ENCODE measurements at places on chromosomes 7 and 10. TPM values are rescaled to one million over a fixed set of nuclear protein-coding genes. Genes with fewer than 3 reads are reported as not detected.
A peak's percentile ranks its signal among the peaks of the same experiment; 100 is the strongest.

The CYP26C1 gene
- total RNA-seq, result not detected

The ACSL5 gene
- total RNA-seq, result 144 TPM

The CHST3 gene
- total RNA-seq, result 4.9 TPM

The MCM10 gene
- total RNA-seq, result 7.6 TPM

The COBL gene
- total RNA-seq, result 18.7 TPM

The CFAP69 gene
- 14.3 TPM for total RNA-seq

GRCh38 chr7:150569245-150569955 is 2.2 kb downstream of the GIMAP4 start:
- H3K4me1 ChIP-seq, result no peaks in the 10 kb centered on the region
- no peaks in the 10 kb centered on the region for H3K36me3 ChIP-seq
- no peak overlapping the region for H3K4me3 ChIP-seq
- no peak for DNase-seq
- H3K27ac ChIP-seq, result peak overlapping the region; percentile 74
- no peaks in the 10 kb centered on the region for H3K27me3 ChIP-seq

DNA sequence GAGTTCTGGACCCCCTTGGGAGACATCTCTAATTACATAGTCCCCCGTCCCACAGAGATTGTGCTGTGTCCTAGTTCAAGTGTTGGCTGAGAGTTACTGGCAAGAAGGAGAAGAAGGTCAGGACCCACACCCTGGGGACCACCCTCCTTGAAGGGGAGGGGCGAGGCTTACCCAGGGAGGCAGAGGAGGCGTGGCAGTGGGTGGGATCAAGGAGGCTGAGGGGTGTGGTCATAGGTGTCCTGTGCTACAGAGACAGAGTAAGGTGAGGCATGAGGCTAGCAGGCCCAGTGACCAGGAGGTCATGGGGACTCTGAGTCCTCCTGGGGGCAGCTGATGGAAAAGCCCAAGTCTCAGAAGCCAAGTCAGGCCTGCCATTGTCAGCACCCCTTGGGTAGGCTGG is 29.4 kb upstream of the ADCYAP1R1 start:
- H3K27me3 ChIP-seq, result peaks cover 10% of the 10 kb centered on the region
- no peak overlapping the region for H3K4me3 ChIP-seq
- H3K4me1 ChIP-seq, result peaks cover 7% of the 10 kb centered on the region
- H3K36me3 ChIP-seq, result no peaks in the 10 kb centered on the region
- no peak overlapping the region for H3K27ac ChIP-seq

DNA sequence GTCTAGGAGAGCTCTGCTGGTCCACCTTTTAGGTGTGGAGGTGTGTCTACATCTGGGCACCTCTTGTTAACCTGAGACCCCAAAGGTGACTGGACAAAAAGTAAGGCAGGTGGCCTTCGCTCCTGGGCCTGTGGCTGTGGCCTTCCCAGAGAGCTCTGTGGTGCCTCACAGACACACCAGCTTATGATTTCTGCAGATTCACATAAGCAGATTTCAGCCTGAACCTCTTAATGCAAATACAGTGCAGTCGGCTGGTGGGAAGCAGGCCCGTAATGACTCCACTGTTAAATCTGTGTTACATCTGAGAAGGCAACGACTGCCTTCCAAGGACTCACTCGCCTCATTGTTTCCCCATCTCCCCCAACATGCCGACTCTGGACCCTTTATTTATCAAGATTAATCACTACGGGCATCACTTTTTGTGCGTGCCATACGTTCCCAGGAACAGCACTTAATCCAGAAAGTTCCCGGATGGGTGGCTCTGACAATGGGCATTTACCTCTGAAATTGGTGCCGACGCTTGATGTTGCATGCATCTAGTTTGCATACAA is 119.8 kb downstream of the EBF3 start:
- no peak for DNase-seq
- no peaks in the 10 kb centered on the region for H3K27me3 ChIP-seq
- no peaks in the 10 kb centered on the region for H3K36me3 ChIP-seq
- peaks cover 11% of the 10 kb centered on the region for H3K4me1 ChIP-seq
- no peak overlapping the region for H3K4me3 ChIP-seq
- no peak overlapping the region for H3K27ac ChIP-seq

- H3K27me3 ChIP-seq, result no peaks in the 10 kb centered on the region
- no peak for DNase-seq
- no peak overlapping the region for H3K4me3 ChIP-seq
- no peaks in the 10 kb centered on the region for H3K36me3 ChIP-seq
- H3K4me1 ChIP-seq, result no peaks in the 10 kb centered on the region
- no peak overlapping the region for H3K27ac ChIP-seq
Observed at GRCh38 chr10:131683281-131683861, 217.4 kb upstream of the PPP2R2D start.

- no peak overlapping the region for H3K27ac ChIP-seq
- no peaks in the 10 kb centered on the region for H3K4me1 ChIP-seq
- H3K4me3 ChIP-seq, result no peak overlapping the region
Observed at GRCh38 chr10:50636618-50637579, 13.1 kb upstream of the SGMS1 start.

DNA sequence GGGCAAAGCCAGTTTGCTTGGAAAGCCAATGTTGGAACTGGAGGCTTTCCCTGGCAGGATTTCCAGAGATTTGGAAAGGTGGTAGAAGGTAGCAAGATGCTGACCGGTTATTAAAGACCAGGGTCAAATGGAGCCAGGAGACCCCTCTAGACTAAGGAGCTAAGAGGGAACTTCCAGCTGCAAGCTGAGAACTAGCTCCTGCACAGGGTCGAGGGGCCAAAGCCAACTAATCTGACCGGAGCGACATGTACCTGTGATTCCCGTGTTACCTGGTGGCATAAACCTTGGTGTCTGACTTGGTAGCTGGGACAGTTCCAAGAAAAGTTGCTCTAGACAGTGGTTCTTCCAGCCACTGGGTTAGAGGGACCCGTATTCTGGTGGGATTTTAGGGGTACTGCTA is 41.8 kb downstream of the SPDYE5 start:
- no peaks in the 10 kb centered on the region for H3K4me1 ChIP-seq
- H3K36me3 ChIP-seq, result peaks cover 31% of the 10 kb centered on the region
- no peaks in the 10 kb centered on the region for H3K27me3 ChIP-seq
- no peak for DNase-seq
- H3K27ac ChIP-seq, result no peak overlapping the region

- no peak overlapping the region for H3K27ac ChIP-seq
- H3K4me1 ChIP-seq, result no peaks in the 10 kb centered on the region
- no peaks in the 10 kb centered on the region for H3K36me3 ChIP-seq
- DNase-seq, result no peak
- H3K27me3 ChIP-seq, result no peaks in the 10 kb centered on the region
Observed at GRCh38 chr7:132125096-132125495, 451.2 kb downstream of the PLXNA4 start.

DNA sequence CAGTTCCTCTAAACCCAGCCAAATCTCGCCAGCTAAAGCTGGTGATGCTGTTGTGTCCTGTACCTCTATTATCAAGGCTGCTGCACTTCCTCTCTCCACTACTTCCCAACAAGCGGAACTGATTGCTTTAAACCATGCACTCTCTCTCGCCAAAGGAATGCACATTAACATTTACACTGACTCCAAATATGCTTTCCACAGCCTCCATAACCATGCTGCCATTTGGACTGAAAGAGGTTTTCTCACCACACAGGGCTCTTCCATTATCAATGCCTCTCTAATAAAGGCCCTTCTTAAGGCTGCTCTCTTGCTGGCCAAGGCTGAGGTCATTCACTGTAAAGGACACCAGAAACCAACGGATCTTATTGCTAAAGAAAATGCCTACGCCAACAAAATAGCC is 11.4 kb upstream of the LRRC61 start:
- no peaks in the 10 kb centered on the region for H3K36me3 ChIP-seq
- H3K4me1 ChIP-seq, result no peaks in the 10 kb centered on the region
- DNase-seq, result no peak
- H3K27ac ChIP-seq, result no peak overlapping the region
- no peaks in the 10 kb centered on the region for H3K27me3 ChIP-seq
- H3K4me3 ChIP-seq, result no peak overlapping the region

DNA sequence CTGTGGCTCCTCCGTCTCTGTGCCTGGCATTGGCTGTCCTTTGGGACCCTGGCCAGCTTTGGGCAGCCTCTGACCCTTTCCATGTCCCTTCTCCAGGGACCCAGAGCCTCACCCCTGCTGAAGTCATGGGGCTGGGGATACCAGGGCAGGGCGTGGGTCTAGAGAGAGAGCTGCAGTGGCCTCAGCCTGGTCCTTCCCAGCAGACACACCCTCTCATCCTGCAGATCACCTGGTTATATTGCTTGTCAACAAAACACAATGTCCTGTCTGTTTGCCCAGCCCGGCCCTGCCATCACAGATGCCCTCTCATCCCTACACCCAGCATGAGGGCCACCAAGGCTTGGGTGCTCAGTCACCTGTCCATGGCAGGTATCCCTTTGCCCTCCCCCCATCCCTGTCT is 1.8 kb downstream of the MUC17 start:
- DNase-seq, result no peak
- no peaks in the 10 kb centered on the region for H3K27me3 ChIP-seq

GRCh38 chr7:107014387-107015023 is 30.0 kb upstream of the PRKAR2B start:
- no peak for DNase-seq
- no peaks in the 10 kb centered on the region for H3K4me1 ChIP-seq
- no peaks in the 10 kb centered on the region for H3K36me3 ChIP-seq
- H3K27ac ChIP-seq, result no peak overlapping the region

All from stomach (tissue), 19 donors.